ENCODE measurements at places on chromosomes 4 and X.

GRCh38 chr4:13694256-13694655 lies 66.7 kb upstream of the BOD1L1 start:
- DNase-seq = no peak

DNA sequence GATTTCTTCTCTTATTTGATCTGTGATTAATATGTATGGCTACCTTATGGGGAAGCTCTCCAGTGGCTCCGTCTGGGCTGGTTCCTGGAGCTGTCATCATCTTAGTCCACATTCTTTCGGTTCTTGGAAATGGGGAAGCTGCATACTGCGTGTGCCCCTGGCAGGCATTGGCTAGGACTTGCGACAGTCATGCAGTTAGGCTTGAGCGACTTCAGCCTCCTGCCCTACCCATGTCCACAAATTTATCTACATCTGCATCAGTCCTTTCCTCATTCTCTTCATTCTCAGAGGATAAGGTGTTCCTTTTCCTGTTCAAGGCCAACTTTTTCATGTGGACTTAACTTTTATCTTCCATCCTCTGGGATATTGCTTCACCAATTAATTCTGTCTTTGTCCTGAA lies 214.2 kb downstream of the RELL1 start:
- peak; percentile 74 for DNase-seq

GRCh38 chrX:113124693-113125092 lies 284.1 kb upstream of the AMOT start:
- no peak for DNase-seq

- no peak for DNase-seq
Measured at GRCh38 chrX:40671126-40671525, 23.8 kb upstream of the CXorf38 start.

DNA sequence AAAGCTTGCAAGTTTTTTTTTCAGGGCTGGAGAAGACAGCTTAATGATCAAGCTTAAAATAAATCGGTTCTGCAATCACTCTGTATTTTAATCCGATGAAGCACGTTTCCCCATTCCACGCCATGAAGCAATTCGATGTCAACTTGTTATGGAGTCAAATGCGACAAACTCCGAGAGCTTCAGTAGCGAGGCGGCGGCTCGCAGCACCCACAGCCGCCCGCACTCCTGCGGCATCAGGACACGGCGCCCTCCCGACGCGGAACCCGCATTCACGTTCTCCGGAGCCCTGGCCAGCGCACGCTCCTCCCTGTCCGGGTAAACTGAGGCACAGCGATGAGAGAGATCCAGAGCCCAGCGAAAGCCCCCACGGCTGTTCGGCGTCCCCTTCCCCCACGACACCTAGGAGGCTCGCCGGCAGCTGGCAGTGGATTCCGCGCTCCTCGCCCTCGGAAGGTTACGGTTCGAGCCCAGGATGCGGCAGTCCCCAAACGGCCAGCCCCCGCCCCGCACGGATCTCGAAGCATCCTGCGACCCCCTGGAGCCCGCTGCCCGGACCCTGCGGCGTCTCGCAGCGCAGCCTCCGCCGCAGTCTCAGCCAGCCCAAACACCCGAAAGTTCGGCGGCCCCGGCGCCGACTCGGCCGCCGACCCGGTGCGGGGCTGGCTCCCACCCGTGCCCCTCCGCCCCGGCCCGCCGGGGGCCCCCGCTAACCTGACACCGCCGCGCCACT lies 507 bp downstream of the MFAP3L start:
- DNase-seq = no peak

DNA sequence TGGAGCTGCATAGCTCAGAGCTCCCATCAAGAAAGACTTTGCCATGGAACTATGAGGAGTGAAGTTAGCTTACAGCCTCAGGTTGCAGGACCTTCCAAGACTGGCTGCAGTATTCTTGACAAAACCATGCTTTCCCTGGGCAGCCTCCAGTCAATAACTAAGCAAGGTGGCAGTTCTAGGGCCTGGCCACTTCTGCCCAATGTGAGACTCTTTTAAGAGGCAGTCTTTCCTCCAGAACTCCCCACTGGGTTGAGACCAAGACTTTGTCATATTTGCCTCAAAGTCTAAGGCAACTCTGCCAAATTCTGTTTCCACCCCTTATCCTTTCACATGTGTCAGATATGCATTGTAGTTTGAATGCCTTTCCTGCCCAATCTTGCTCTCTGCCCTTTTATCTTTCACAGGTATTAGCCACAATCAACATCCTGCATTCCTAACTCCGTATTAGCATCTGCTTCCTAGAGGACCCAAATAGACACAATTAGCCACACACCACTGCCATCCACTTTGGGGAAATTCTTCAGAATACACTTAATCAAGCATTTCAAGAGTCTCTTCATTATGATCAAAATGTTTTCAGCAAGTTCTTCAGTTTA lies 17.7 kb upstream of the SLC25A43 start:
- no peak for DNase-seq

- DNase-seq = no peak
Measured at GRCh38 chrX:125219852-125220251, 99.8 kb upstream of the TEX13C start.
